ENCODE measurements at places on chromosomes 11 and 22.

GRCh38 chr22:32587449-32587848, 112.8 kb downstream of the FBXO7 start:
- DNase-seq, result no peak

GRCh38 chr22:41368543-41369423, 13.0 kb upstream of the TEF start:
- no peak for DNase-seq

DNA sequence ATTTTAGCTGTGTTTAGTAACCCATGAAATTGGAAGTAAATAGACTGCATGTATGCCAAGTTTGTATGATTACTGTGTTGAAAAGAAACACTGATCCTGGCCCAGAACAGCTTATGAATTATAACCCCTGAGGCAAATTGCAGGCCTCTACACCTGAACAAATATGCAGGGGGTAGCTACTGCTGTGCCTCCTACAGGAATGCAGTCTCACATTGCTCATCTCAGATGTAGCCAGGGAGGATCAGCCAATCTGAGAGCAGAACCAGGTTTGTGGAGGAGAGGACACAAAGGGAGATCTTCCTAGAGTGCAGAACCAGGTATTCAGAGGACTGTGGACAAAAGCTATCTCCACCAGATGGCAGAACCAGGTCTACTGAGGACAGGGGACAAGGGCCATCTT, 442.2 kb upstream of the DDI1 start:
- DNase-seq, result no peak

- DNase-seq, result no peak
These were observed 8.7 kb upstream of the TSPAN18 start for GRCh38 chr11:44718057-44718456.

- DNase-seq, result no peak
These were observed 720 bp downstream of the FAM118A start for GRCh38 chr22:45310331-45310976.

DNA sequence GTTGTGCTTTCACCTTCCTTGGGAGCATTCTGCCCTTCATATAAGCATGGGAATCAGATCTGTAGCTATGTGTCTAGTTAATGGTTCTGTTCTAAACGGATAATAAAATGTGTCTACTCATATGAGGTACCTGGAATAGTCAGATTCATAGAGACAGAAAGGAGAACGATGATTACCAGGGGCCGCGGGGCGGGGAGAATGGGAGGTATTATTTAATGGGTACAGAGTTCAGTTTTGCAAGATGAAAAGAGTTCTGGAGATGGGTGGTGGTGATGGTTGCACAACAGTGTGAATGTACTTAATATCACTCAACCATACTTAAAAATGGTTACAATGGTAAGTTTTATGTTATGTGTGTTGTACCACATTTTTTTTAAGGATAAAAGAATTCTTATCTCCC, 10.0 kb upstream of the ABCC8 start:
- DNase-seq, result no peak

DNA sequence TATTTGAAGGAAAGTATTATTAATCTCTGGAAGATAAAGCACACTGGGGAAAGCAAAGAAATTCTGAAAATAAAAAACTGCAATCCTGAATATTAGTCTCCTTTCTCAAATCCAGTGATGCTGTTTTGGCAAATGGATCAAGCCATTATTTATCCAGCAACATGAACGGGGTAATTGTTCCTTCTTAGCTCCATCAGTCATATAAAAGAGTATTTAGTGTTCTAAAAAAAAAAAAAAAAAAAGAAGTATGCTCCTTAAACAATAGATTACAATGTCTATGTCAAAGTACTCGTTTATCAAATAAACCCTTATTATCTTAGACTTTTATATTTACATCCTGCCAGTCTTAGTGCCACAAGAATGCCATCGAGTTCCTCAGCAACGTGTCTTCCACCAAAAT, 1.3 kb downstream of the RDX start:
- no peak for DNase-seq

DNA sequence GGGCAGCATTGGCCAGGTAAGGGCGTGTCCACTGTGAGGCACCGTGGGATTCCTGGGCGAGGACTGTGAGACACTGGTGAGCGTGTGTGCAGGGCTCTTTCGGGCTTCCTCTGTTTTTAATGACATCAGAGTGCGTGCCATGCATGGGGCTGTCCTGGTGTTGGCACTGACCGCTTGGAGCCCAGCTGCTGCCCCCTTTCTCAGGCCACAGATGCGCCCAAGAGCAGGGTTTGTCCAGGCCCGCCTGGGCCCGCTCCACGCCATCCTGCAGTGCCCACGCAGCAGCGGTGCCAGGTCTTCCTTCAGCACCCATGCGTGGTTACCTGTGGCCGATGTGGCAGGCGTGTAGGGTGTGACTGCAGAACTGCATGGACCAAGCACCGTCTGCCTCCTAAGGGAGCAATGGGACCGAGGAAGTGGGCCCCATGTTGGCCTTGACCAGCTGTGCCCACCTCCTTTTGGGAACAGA, 72.3 kb upstream of the SEPTIN5 start:
- DNase-seq, result no peak

All from activated CD4-positive, alpha-beta T cell treated with anti-CD3 and anti-CD28 coated beads, Interleukin-2, amount 50 U/mL, for 24 hours (primary cell).